ENCODE measurements at places on chromosomes 1 and 21. TPM values are rescaled to one million over a fixed set of nuclear protein-coding genes. Genes with fewer than 3 reads are reported as not detected.

UTP11 gene
- 23.1 TPM for total RNA-seq

GCSAML gene
- not detected for total RNA-seq

MLLT11 gene
- total RNA-seq = 6.1 TPM

- no peak for DNase-seq
Observed at GRCh38 chr1:235799264-235799663, 67.4 kb downstream of the LYST start.

ADPRS gene
- total RNA-seq = 21.1 TPM

- DNase-seq = no peak
Observed at GRCh38 chr21:42400525-42400924, 3.2 kb upstream of the UBASH3A start.

- DNase-seq = no peak
Observed at GRCh38 chr21:39523915-39524314, 72.1 kb downstream of the SH3BGR start.

DNA sequence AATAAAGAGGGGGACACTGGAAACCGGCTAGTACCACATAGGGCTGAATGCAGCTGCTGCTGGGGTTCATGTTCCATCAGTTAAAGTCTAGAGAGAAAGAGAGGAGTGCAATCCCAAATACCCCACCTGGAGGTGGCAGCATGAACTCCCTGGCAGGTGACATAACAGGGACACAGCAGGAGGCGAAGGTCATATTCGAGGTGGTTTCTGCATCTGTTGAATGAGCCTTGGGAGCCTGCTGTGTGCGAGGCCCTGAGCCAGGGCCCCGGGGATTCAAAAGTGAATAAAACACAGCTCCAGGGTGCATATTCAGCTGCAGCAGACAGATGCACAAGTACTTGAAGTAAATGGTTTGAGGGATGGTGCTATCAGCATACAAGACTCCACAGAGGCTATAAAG is 456.8 kb downstream of the SETD4 start:
- DNase-seq = no peak

- DNase-seq = no peak
Observed at GRCh38 chr1:208974717-208975116, 608.8 kb upstream of the CAMK1G start.

SPATA21 gene
- total RNA-seq = not detected

DNA sequence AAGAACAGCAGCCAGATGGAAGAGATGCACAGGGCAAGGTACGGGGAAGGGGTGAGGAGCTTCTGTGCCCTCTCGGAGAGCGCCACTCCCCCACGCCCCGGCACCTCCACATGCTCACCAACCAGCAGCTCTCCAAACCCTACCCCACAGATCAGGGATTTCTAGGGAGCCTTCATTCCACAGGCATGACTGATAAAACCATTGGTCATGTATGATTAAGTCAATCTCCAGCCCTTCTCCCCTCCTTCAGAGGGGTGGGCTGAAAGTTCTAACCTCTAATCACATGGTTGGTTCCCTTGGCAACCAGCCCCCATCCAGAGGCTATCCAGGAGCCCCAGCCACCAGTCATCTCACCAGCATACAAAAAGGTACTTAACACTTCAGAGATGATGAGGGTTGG is 144.7 kb downstream of the TGFBR3 start:
- DNase-seq = peak; percentile 33

GRCh38 chr1:37143800-37144199 is 109.5 kb upstream of the GRIK3 start:
- no peak for DNase-seq

DNA sequence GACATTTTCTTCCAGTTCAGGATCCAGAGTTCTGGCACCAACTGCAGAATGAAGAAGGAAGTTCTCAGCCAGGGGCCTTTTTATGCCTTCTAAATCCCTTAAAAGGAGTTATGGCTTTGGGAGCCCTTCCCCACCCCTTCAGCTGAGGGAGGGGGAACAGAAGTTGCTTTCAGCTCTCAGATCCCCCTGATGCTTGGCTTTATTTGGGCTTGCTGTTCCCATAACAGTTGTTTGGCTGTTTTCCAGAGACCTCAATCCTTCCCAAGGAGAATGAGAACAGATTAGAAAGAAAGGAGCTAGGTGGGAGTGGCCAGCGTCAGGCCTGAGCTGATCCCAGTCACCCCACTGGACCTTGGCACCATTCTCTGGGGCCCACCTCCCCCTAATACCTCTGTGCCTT is at the start of gene RPE65:
RPE65 (minus strand) TSS at position 54 of the 400 bp plus-strand sequence; CDS start at position 5, 49 bp downstream.
- no peak for DNase-seq

GRCh38 chr1:225554216-225554812 is 98.6 kb downstream of the ENAH start:
- DNase-seq = peak; percentile 65

- DNase-seq = no peak
Observed at GRCh38 chr1:65830306-65830705, 37.6 kb downstream of the PDE4B start.

- DNase-seq = no peak
Observed at GRCh38 chr21:24727803-24728440, 879.4 kb downstream of the MRPL39 start.

CLIC4 gene
- 571 TPM for total RNA-seq

S100A7A gene
- total RNA-seq = not detected

- DNase-seq = peak; percentile 16
Observed at GRCh38 chr1:110229348-110230001, 19.4 kb downstream of the KCNC4 start.

DNA sequence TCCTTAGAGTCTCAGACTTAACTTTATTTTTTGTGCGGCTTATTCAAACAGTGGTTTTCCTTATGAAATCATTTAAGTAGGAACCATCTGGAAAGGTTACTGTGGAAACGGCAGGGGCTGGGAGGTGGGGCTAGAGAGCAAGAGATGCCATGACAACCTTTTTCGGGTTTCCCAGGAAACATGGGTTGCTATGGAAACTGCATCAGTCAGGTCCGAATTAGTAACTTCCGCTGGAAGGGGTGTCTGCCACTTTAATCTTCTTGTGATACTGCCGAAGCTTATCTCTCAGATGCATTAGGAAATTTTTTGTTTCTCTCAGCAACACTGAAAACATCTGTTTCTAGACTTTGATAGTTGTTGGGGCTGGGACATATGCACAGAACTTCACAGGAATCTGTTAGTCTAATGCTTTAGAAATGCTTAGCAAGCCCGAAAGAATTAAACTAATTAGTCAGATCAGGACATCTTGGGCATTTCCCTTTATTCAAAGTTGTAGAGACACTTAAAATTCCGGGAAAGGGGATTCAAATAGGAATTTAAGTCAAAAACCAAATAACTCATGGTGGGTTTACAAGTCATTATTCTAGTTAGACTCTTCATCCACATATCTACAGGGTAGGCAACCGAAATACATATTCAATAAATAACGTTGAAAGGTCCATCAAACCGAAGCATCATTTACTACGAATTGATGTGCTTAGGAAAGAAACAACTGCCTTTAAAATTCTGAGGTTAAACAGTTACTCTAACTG is 2.6 kb downstream of the KCNA3 start:
- DNase-seq = no peak

ICOSLG gene
- total RNA-seq = not detected

L1TD1 gene
- total RNA-seq = under 0.01 TPM

DNA sequence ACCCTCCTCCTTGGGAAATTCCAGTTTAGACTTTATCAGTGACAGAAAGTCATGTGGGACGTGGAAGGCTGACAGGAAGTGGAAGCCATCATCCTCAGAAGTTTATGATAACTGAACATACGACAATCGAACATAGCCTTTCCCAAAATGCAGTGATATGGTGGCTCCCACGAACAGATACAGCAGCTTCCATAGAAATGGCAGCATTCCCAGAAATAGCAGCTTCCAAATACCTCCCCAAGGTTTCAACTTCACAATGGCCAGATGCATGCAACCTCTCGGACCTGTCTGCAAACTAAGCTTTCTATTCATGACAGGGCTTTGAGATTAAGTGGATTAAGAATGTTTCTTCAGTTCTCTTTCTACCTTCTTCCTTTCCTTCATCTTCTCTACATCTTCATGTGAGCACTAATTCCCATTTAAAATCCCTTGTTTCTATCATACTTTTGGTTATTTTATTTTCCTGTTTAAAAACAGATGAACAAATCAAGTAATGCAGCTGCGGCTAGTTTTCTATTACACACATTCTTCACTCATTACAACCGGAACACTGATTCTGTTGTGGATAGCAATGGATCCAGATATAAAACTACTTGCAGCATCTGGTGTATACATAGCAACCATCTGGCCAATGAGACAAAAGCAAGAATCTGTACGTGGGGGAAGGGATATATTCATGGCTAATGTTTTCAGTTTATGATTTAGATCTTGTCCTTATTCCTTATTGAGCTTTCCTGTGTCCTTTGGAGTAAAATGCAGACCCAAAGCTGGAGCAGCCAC is 304.8 kb downstream of the BRINP3 start:
- DNase-seq = peak; percentile 45

DNA sequence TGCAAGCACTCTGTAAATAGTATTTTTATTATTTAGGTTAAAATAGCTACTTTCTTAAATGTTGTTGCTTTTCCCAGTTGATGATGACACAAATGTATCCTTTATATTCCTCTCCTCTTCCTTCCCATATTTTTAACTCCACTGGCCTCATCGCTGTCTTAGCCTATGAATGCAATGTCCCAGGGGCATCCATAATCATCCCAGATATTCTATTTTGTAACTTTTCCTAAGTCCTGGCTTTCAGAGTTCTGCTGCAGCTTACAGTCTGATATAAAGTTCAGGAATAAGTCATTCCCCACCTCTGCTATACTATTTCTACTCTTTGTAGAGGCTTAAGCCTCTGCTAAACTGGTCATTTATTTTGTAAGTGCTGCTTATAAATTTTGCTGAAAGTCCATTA is 58.3 kb downstream of the ASTN1 start:
- no peak for DNase-seq

FABP3 gene
- total RNA-seq = 44.2 TPM

DNA sequence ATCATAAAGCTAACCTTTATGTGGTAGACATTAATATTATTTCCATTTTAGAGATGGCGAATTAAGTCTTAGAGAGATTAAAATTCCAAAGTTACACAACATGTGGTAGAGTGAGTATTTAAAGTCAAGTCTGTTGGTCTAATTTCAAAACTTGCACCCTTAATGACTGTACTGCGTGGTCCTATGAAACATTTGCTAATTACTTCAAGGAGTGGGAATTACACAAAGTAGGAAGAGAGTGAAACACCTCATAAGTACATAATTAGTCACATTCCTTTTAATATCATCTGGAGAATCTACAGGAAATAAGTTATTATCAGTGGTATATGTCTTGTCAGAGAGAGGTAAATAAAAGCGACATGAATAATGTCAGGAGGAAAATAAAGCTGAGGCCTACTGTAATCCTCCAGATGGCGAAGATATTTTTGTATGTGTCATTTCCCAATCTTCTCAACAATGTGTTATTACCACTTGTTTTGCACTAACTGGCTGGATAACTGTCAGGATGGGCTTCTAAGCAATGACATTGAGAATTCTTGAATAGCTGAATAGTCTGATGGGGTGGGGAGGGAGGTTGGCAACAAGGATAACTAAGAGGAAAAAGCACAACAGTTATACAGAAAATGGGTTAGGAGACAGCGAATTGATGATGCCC is 95.5 kb downstream of the TNFSF18 start:
- DNase-seq = no peak

- no peak for DNase-seq
Observed at GRCh38 chr1:21397813-21398188, 42.1 kb upstream of the NBPF3 start.

GRCh38 chr1:217562229-217562878 is 68.5 kb downstream of the GPATCH2 start:
- peak; percentile 88 for DNase-seq

NPHP4 gene
- total RNA-seq = 9.6 TPM

PACC1 gene
- total RNA-seq = 5.1 TPM

ACTL8 gene
- not detected for total RNA-seq

EEIG2 gene
- total RNA-seq = 51.1 TPM

RHBDL2 gene
- not detected for total RNA-seq

SYNC gene
- 141 TPM for total RNA-seq

GRCh38 chr1:227546598-227547309 is 16.6 kb upstream of the ZNF678 start:
- no peak for DNase-seq

IVL gene
- total RNA-seq = not detected

- DNase-seq = no peak
Observed at GRCh38 chr1:22738522-22738921, 27.9 kb downstream of the EPHB2 start.

UBL4B gene
- total RNA-seq = not detected

DNA sequence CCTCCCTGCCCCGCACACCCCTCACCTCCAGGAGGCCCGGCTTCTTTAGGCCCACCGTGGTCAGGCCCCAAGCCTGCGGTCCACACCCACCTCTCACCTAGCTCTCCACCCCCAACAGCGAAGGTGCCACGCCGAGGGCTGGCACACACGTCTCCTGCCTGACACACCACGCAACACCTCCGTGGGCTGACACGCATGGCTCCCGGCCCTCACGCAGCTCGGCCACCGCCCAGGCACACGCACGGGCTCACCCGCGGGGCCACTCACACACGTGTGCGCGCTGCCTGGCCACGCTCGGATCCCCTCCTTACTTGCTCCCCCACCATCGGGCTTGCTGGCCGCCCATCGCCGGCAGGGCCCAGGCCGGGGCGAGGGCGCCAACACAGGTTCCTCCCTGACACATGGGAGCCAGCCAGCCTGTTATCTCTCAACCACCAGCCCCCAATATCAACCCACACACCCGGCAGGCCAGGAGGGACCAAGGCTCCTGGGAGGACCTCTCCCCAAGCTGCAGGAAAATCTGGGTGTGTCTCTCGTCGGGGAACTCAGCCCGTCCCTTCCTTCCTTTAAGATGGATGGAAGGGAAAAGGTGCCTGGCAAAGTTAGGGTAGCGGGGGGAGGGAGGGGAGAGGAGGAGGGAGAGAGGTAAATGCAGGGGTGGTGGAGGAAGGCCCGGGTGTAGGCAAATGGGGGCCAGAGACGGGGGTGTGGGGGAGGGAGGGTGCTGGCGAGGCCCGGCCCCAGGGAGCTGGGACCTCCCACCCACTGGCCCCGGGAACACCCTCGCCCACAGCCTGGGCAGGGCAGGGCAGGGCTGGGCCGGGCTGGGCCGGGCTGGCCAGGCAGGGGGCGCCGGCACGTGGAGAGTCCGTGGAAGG is 546 bp downstream of the ELOVL1 start:
- no peak for DNase-seq

DNA sequence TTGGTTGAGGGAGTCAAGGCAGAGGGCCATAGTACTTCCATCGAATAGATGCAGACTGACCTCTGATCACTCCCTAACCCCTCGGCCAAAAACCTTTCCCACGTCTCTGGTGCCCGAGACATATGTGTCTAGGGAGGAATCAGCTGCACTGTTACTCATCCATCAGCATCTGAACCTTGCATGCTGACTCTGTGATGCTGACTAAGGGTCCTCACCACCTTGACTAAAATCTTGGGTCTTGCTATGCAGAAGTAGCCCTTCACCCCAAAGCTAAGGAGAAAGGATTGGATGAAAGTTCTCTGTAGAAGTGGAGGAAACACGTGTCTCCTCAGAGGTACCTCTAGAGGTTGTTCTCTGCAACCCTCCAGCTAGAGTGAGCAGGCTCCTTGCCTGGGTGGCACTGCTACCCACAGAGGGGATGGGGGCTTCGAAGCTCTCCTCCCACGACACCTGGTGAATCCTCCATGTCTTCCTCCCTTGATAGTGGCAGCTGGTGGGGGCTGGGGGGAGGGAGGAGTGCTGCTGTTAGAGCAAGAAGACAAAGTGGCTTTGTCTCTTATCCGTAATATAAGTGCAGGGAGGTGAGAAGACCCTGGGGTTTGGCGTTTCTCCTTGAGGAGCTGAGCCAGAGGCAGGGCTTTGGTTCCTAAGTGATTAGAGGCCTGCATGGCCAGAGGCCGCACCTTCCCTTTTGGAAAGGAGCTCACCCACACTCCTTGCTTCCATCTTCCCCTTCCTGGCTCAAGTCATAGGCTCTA is 45.1 kb downstream of the ATP2B4 start:
- DNase-seq = no peak

GRCh38 chr1:98221923-98222322 is 301.1 kb upstream of the DPYD start:
- DNase-seq = peak; percentile 65

Data from fibroblast of the aortic adventitia (primary cell).